ENCODE measurements at places on chromosomes 2 and 18.

DNA sequence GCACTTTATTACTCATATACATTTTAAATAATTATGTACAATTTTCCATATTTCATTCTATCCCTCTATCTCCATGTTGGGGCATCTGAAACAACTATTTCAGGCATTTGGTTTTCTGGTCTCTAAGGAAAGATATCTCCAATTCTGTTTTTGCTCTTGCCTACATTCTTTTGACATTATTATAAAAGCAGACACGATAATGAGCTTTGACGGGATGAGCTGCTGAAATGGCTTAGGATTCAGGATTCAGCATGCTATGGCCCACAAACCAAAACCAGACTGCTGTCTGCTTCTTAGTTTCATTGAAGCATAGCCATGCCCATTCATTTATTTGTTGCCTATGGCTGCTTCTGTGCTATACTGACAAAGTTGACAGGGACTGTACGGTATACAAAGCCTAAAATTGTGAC lies 42.7 kb upstream of the GLS start:
- no peaks in the 10 kb centered on the region for H3K27me3 ChIP-seq
- no peaks in the 10 kb centered on the region for H3K4me1 ChIP-seq
- H3K27ac ChIP-seq = no peak overlapping the region
- no peak for DNase-seq
- H3K4me3 ChIP-seq = no peak overlapping the region
- H3K36me3 ChIP-seq = no peaks in the 10 kb centered on the region

DNA sequence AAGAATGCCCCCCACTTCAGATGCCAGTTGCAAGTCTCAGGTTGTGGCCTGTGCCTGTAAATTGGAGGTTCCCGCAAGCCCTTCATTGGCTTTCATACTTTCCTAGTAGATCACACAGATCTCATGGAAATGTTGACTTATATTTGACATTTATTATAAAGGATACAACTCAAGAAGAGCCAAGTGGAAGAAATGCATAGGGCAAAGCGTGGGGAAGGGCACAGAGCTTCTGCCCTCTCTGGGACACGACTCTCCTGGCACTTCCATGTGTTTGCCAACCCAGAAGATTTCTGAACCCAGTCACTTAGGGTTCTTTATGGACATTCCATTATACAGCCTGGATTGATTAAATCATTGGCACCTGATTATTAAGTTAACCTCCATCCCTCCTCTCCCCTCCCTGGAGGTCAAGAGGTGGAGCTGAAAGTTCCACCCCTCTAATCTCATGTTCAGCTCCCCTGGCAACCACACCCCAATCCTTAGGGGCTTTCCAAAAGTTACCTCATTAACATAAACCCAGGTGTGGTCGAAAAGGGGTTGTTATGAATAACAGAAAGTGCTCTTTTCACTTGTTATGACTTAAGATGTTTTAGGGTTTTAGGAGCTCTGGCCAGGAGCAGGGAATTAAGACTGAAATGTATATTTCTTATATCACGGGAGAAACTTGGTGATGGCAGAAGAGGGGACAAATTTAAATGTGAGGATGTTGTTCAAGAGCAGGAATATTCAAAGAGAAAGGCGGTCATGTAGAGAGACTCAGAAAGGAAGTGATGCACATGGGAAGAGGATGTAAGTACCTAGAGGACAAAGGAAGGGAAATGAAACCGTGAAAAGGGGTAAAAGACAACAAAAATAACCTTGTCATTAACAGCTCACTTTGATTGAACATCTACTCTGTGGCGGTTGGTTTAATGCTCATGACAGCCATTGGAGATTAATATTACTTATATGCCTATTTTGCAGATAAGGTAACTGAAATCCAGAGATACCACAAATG lies 31.8 kb downstream of the SP100 start:
- H3K27me3 ChIP-seq = no peaks in the 10 kb centered on the region
- H3K4me1 ChIP-seq = peaks cover 9% of the 10 kb centered on the region
- DNase-seq = no peak

GRCh38 chr18:6747646-6748045 lies 18.1 kb downstream of the ARHGAP28 start:
- H3K36me3 ChIP-seq = no peaks in the 10 kb centered on the region
- H3K27ac ChIP-seq = no peak overlapping the region
- no peaks in the 10 kb centered on the region for H3K4me1 ChIP-seq
- H3K27me3 ChIP-seq = no peaks in the 10 kb centered on the region
- no peak for DNase-seq

GRCh38 chr2:188181067-188181838 lies 110.4 kb upstream of the GULP1 start:
- H3K4me1 ChIP-seq = no peaks in the 10 kb centered on the region
- no peaks in the 10 kb centered on the region for H3K36me3 ChIP-seq
- DNase-seq = no peak
- H3K4me3 ChIP-seq = no peak overlapping the region
- no peaks in the 10 kb centered on the region for H3K27me3 ChIP-seq

DNA sequence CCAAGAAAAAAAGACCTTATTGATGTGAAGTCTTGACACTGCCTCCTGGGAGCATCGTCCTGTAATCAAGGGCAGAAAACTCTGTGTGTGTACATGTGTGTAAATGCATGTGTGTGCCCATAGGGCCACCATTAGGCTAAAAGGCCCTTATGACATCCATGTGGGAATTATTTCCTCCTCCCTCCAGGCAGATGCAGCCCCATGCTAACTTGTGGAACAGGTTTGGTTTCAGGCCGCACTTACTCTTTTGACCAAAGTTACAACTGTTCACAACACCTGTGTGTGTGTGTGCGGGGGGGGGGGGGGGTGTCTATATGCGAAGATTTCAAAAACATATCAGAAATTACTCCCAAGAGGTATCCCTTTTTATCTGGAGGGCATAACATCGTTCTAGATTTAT lies 87.4 kb upstream of the SLC14A2 start:
- H3K27me3 ChIP-seq = no peaks in the 10 kb centered on the region
- no peaks in the 10 kb centered on the region for H3K4me1 ChIP-seq
- H3K27ac ChIP-seq = no peak overlapping the region
- H3K4me3 ChIP-seq = no peak overlapping the region
- no peak for DNase-seq

DNA sequence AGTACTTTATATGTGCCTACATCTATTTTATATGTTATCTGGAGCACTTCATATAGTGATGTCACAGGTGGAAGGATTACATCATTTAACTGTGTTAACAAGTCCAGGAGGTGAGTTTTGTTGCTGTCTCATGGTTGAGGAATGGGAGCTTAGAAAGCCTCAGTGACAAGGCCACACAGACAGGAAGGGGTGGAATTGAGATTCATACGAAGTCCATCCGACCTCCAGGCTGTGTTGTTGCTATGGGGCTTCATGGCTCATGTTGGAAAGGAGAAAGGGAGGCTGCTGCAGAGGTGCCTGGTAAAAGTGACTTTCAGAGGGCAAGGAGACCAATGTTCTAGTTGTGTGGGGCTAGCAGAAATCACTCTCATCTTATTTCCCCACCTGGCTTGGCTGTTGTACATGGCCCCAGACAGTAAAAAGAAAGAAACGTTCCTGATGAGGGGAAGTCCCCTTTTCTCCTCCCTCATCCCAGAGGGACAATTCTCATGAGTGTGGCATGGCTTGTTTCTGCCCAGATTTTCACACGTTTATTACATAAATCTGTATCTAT lies 31.0 kb upstream of the GREB1 start:
- no peak overlapping the region for H3K27ac ChIP-seq
- no peak for DNase-seq
- H3K4me1 ChIP-seq = no peaks in the 10 kb centered on the region
- H3K4me3 ChIP-seq = no peak overlapping the region

GRCh38 chr2:237464757-237465391 lies 22.2 kb upstream of the MLPH start:
- no peaks in the 10 kb centered on the region for H3K4me1 ChIP-seq
- no peak overlapping the region for H3K27ac ChIP-seq
- H3K27me3 ChIP-seq = no peaks in the 10 kb centered on the region

DNA sequence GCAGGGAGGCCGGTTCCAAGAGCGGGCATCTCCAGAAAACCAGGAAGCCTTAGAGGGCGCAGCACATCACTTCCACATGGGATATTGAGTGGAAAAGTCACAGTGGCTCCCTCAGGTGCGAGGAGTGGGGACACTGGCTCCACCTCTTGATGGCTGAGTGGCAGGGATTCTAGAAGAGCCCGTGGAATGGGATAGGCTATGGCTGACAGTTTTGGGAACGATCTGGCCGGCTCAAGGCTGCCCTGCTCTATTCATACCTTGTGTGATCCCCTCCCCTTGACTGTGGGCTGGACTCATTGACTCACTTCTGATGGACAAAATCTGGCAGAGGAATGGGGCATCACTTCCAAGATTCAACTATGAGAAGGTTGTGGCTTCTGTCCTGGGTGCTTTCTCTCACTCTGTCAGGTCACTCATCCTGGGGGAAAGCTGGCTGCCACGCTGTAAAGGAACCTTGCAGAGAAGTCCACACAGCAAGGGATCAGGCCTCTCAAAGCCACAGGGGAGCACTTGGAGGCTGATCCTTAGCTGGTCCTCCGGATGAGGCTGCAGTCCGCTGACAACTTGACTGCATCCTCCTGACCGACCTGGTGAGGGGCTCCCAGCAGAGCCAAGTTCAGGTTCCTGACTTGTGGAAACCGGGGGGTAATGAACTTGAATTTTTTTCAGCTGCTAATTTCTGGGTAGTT lies 46.7 kb upstream of the HS6ST1 start:
- DNase-seq = no peak
- no peaks in the 10 kb centered on the region for H3K4me1 ChIP-seq
- no peaks in the 10 kb centered on the region for H3K27me3 ChIP-seq
- no peak overlapping the region for H3K27ac ChIP-seq
- H3K36me3 ChIP-seq = no peaks in the 10 kb centered on the region

- no peaks in the 10 kb centered on the region for H3K36me3 ChIP-seq
- DNase-seq = no peak
- H3K27me3 ChIP-seq = peaks cover 7% of the 10 kb centered on the region
- H3K4me1 ChIP-seq = peaks cover 8% of the 10 kb centered on the region
- H3K4me3 ChIP-seq = no peak overlapping the region
Measured at GRCh38 chr2:95531254-95531771, 46.8 kb upstream of the TRIM43B start.

GRCh38 chr2:15673919-15674636 lies 82.4 kb downstream of the DDX1 start:
- H3K27me3 ChIP-seq = no peaks in the 10 kb centered on the region
- H3K4me3 ChIP-seq = no peak overlapping the region
- H3K27ac ChIP-seq = no peak overlapping the region
- no peaks in the 10 kb centered on the region for H3K4me1 ChIP-seq
- no peaks in the 10 kb centered on the region for H3K36me3 ChIP-seq
- no peak for DNase-seq

DNA sequence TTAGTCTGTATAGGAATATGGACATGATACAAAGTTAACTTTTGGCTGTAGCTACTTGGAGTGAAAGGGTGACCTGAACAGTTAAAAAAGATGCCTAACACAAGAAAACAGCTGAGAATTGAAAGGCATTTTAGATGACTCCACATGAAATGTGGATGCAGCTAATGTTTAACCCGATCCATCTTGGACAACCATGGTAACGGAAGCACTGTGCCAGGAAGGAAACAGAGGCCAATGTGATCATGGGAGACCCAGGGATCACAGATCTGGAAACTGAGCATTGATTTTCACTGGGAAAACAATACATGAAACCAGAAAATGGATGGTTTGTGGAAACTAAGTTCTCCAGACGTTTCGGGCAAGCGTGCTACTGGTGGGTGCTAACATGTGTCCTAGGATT lies 669.1 kb downstream of the GALR1 start:
- H3K27ac ChIP-seq = no peak overlapping the region
- H3K27me3 ChIP-seq = no peaks in the 10 kb centered on the region
- DNase-seq = no peak
- no peak overlapping the region for H3K4me3 ChIP-seq
- no peaks in the 10 kb centered on the region for H3K4me1 ChIP-seq

GRCh38 chr2:200787351-200788120 lies 24.2 kb upstream of the BZW1 start:
- no peaks in the 10 kb centered on the region for H3K36me3 ChIP-seq
- no peak overlapping the region for H3K4me3 ChIP-seq
- peaks cover 7% of the 10 kb centered on the region for H3K27me3 ChIP-seq
- no peak overlapping the region for H3K27ac ChIP-seq
- DNase-seq = no peak

DNA sequence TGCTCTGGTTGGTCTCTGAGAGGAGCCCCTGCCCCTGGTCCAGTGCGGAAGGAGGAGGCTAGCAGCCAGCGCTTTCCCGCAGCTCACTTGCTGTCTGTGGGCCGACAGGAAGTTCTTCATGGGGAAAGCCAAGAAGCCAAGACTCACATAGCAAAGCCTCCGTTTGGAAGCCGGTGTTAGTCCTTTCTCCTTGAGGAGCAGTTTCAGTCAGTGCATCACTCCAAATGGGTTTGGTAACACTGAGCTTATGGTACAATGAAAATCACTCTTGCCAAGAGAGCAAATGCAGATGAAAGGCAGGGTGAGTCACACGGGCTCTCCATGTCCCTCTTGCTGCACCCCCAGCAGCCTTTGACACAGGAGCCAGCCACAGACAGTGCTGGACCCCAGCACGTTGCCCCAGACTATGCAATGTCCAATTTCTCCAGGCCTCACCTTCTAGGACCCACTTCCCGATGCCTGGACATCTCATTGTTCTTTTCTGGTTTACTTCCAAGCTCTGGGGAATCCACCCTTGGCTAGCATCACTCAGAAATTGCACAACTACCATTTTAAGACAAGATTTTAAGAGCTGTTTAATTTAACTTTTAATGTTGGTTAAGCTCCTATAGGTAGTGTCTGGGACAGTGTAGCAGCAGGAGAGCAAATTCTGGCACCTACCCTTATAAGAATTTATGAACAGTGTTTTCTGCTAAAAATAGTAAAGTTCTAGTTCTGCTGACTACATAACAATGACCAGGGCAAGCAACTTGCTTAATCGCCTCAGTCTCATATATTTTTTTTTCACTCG lies 174.9 kb downstream of the ASB1 start:
- H3K27me3 ChIP-seq = peaks cover 30% of the 10 kb centered on the region
- no peaks in the 10 kb centered on the region for H3K4me1 ChIP-seq
- no peaks in the 10 kb centered on the region for H3K36me3 ChIP-seq
- no peak for DNase-seq
- no peak overlapping the region for H3K27ac ChIP-seq

GRCh38 chr2:85355073-85355410 lies 473 bp downstream of the ELMOD3 start:
- peak overlapping the region; percentile 81 for H3K4me3 ChIP-seq
- peak overlapping the region; percentile 77 for H3K27ac ChIP-seq
- DNase-seq = no peak

DNA sequence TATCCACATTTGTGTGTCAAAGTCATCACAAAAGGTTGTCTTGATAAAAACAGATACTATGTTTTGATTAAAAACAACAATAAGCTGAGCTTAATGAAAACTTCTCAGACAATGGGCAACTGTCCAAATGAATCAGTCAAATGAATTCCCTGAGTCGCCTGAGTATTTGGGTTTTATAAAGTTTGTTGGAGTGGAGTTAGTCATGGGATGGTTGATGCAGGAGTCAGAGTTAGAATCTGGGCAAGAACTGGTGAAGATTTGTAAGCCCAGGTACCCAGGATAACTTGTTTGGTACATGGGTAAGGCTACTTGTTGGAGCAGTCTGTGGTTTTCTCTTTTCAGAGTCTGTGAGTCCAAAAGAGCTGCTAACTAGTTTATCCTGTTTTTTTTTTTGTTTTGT lies 34.4 kb upstream of the RAPGEF4 start:
- no peaks in the 10 kb centered on the region for H3K36me3 ChIP-seq
- H3K27ac ChIP-seq = no peak overlapping the region
- DNase-seq = no peak

GRCh38 chr2:20015482-20016083 lies 3.1 kb upstream of the MATN3 start:
- DNase-seq = no peak
- H3K27me3 ChIP-seq = peaks cover 12% of the 10 kb centered on the region
- H3K27ac ChIP-seq = no peak overlapping the region
- peaks cover 4% of the 10 kb centered on the region for H3K4me1 ChIP-seq
- H3K4me3 ChIP-seq = no peak overlapping the region

GRCh38 chr18:9735879-9736278 lies 27.8 kb downstream of the RAB31 start:
- DNase-seq = no peak
- no peaks in the 10 kb centered on the region for H3K36me3 ChIP-seq
- H3K27ac ChIP-seq = no peak overlapping the region
- no peaks in the 10 kb centered on the region for H3K27me3 ChIP-seq

All from T-cell (primary cell).